ENCODE measurements at places on chromosomes 2 and 18. TPM values are rescaled to one million over a fixed set of nuclear protein-coding genes. Genes with fewer than 3 reads are reported as not detected.

GRCh38 chr2:20599861-20600461, 50.9 kb downstream of the HS1BP3 start:
- no peak for DNase-seq

GRCh38 chr2:98805412-98806171, 74.7 kb upstream of the MGAT4A start:
- no peak for DNase-seq

- DNase-seq = no peak
These were observed 157.7 kb downstream of the CCDC178 start for GRCh38 chr18:33282709-33283333.

The EPB41L3 gene
- 6.5 TPM for total RNA-seq

The UGT1A10 gene
- total RNA-seq = not detected

The IL36A gene
- not detected for total RNA-seq

GRCh38 chr2:195984923-195985726, 83.5 kb downstream of the DNAH7 start:
- no peak for DNase-seq

GRCh38 chr2:158746488-158746887, 48.6 kb upstream of the DAPL1 start:
- no peak for DNase-seq

DNA sequence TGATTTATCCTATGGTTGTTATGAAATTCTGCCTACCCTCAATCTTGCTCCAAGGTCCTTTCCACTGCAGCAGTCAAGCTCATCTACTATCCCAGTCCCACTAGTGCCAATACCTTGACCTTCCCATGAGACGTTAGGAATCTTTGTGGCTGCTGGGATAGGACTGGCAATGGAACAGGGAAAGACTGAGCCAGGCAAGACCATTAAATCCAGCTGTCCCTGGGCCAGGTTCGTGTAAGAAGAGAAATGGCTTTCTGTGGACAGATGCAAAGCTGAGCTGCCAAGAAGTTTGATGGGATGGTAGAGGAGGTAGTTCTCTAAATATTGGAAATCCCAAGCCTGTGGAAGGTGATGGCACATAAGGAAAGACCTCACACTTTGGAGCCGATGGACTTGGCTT, 50.1 kb upstream of the TMEM17 start:
- no peak for DNase-seq

DNA sequence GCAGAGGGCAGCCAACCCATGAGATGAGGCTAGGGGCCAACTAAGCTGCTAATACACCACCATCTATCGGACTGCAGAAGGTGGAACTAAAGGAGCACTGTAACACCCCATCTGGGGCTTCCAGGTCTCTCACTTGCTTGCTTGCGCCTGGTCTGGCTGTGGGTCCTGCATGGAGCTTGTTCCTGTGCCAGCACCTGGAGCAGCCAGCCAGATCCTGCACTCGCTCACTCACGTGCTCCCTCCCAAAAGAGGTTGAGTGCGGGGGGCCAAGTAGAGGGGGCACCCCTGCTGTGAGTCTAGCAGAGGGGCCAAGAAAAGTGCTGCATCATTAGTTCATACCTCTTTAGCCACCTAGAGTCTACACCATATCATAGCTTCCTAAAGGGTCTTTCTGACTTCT, 250.9 kb downstream of the LRRTM4 start:
- DNase-seq = no peak

- no peak for DNase-seq
These were observed 63.0 kb upstream of the ACSL3 start for GRCh38 chr2:222797871-222798270.

GRCh38 chr2:103656558-103656957, 894.7 kb downstream of the TMEM182 start:
- DNase-seq = no peak

GRCh38 chr2:240510513-240511210, 47.1 kb downstream of the ANKMY1 start:
- DNase-seq = no peak

The MLPH gene
- 0.91 TPM for total RNA-seq

DNA sequence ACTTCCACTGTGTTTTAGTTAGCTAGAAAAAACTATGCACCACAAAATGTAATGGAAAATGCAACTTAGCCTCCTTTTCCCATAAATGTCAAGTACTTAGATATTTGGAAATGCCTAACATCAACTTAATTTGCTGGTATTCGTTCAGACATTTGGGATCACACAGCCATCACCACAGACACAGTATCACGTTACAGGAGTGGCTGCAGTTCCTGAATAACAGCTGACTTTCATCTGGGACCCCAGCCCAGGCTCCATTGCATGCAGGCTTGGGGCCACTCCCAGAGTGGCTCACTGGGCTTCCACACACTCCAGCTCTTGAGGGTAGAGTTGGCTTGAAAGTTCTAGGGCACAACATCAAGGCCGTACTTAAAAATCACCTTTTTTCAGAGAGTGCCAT, 9.3 kb downstream of the TMEM182 start:
- no peak for DNase-seq

- no peak for DNase-seq
These were observed 68.0 kb downstream of the RBMS1 start for GRCh38 chr2:160425434-160426151.

DNA sequence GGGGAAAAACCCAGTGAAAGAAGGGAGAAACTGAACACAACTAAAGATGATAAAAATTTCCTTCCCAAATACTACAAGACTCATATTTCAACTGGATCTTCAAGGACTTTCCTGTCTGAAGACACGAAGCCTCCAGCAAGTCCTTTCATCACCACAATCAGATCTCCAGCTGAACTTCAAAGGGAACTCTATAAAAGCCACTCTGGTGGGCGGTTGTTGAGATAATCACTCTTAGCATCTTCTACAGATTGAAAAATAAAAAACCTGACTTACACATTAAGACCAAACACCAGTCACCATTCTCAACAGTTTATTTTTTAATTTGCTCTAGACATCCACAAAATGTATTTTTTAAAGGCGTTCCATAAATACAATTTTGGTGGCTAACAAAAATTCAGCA, 4.4 kb downstream of the REV1 start:
- DNase-seq = no peak

GRCh38 chr18:3514312-3515216, 64.6 kb downstream of the TGIF1 start:
- DNase-seq = no peak

- no peak for DNase-seq
These were observed 21.5 kb upstream of the KCNK3 start for GRCh38 chr2:26670931-26671460.

- no peak for DNase-seq
These were observed 167.9 kb downstream of the CTIF start for GRCh38 chr18:48706731-48707130.

The MYL1 gene
- total RNA-seq = 4,164 TPM

DNA sequence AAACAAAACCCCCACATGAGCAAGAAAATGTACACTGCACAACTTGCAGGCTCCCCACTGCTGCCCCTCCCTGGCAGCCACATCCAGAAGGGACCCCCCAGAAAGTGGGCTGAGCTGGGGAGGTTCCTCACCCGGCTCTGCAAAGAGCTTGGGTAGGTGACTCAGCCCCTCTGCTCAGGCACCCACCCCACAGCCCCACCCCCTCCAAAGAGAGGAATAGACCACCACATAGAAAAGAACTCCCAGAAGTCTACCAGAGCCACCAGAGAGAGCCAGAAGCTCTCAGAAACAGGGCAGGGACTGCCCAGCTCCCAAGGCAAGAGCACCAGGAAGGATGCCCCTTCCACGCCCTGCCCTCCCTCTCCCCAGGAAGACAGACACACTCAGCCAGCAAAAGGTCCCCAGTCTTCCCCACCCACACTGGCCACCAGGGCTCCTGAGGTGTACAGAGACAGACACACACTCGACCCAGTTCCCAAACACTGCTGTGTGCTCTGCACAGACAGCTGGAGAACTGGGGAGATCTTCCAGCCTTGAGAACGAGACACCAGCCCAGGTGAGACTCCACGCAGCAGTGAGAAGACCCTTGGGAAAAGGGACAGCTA, 28.2 kb downstream of the BIN1 start:
- DNase-seq = no peak

Measured in psoas muscle (tissue), 8 donors.